Brain microvascular endothelial cell (primary cell): ENCODE measurements at places on chromosomes 4 and X.

DNA sequence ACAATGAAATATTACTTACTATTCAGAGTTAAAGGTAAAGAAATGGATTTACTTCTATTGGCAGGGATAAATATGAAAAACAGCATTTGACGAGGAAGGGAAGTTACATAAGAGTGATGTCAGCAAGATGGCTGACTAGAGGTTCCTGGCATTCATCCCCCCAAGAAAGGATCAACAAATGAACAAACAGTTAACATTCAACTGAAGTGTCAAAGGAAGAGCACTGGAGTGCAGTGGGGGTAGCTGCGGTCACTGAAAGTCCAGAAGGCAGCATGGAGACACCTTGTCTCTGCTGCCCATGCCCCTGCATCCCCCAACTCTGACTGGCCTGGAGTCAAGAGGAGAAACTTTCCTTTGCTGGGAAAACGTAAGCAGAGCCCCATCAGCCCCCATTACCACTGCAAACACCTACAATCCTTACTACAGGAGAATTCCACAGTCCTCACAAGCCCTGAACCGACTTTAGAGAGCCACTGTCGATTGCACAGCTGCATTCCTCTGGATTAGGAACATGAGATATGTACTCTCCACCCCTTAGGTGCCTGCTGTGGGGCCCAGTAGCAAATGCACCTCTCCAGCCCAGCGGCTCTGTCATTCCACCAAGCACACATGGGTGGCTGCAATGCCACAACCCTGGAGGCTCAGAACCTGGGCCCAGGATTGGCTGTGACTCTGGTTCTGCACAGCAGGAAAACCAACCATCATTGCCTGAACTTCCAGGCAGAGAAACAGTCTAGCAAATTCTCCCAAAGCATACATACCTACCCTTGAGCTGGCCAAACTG, 79.5 kb downstream of the CBR4 start:
- no peak for DNase-seq

DNA sequence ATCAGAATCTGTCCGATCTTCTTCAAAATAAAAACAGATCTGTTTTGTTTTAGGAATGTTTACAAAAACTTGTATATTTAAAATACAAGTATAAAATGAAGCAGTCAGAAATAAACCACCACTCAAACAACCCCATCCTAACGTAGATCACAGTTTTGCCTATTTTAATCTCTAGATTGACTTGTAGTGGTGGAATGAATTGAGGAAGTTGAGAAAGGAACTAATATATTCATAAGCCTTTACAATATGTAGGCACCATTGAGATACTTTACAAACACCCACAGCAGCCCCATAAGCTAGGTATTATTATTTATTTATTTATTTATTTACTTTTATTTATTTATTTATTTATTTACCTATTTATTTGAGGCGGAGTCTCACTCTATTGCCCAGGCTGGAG, 52.3 kb upstream of the KLF3 start:
- no peak for DNase-seq

GRCh38 chr4:105352826-105353225, 121.0 kb downstream of the PPA2 start:
- peak; percentile 32 for DNase-seq

GRCh38 chr4:54363037-54363436, 133.9 kb downstream of the PDGFRA start:
- DNase-seq: no peak

GRCh38 chr4:1279253-1279652, 10.4 kb upstream of the MAEA start:
- no peak for DNase-seq

DNA sequence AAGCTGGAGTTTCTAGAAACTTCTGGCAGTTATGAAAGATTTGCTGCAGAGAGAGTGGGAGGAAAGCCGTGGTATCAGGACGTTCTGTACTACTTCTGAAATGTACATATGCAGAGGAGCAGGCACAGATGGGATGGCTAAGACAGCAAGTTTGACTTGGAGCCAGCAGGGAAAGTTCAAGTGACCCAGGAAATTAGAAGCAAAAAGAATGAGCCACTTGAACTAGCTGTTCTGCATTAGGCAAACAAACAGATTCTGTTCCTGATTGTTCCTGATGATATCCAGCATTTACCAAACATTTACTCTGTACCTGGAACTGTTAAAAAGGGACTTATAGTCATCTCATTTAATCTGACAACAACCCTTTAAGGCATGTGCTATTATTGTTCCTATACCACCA, 41.4 kb upstream of the CXCL13 start:
- DNase-seq: no peak

- DNase-seq: peak; percentile 49
Measured at GRCh38 chr4:87633243-87633642, 16.8 kb upstream of the DMP1 start.
